ENCODE measurements at places on chromosomes 1 and 21.

DNA sequence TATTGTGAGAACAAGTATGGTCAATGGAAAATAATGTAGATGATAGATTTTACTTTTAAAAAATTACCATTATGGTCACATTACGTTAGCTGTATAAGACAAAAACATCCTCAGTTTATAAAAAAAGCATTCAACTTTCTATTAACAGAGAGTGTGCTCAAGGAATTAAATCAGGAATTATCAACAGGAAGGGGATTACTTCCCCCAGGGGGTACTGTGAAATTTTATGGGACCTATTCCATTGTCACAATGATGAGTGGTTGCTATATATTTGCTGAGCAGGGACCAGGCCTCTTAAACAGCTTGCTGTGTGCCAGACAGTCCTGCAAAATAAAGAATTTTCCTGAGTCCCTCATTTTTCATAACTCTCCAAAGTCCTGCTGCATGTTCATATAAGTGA, 21.2 kb downstream of the JAM2 start:
- DNase-seq, result no peak

DNA sequence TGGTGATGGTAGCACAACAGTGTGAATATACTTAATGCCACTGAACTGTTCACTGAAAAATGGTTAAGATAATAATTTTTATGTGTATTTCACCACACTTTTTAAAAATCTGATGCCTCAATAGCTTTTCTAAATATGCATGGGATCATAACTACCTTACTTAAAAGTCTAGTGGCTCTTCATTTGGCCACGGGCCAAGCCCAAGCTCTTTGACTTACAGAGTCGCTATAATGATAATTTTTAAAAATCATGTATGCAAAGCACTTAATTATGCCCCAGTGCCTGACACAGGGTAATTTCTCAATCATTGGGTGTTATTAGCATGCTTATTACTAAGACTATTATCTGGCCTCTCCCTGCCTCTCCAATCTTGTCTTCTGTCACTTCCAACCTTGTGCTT, 7.6 kb upstream of the CNN3 start:
- no peak for DNase-seq

- no peak for DNase-seq
Observed at GRCh38 chr1:182317611-182318161, 73.9 kb downstream of the GLUL start.

DNA sequence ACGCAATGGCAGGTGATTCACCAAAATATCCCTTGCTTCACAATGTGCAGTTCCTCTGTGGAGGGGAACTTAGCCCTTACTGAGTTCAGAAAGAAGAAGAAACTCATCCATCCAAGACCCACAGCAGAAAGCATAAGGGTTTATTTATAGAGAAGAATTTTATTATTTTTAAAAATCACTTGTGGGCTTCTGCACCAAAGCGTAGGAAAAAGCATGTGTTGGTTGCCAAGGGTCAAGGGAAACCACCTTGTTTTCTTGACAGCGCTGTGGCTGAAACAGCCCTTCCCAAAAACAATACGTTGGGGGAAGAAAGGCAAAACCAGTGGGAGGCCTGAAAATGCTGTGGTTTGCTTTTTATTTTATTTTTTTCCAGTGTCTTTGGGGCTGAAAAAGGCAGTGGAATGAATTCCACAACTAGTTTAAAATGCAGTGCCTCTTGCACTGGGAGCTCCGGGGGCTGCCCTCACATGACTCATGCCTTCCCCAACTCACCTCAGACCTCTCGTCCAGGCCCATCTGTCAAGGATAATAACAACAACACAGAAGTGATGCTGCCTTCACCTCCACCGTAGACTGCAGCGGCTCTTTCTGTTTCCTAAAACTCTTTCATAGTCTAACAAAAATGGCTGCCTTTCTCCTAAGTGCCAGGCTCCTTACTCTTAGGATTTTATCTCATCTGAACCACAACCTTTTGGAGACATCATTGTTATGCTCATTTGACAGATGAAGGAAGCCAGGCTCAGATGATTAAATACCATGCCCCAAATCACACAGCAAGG, 224.2 kb upstream of the JUN start:
- no peak for DNase-seq

DNA sequence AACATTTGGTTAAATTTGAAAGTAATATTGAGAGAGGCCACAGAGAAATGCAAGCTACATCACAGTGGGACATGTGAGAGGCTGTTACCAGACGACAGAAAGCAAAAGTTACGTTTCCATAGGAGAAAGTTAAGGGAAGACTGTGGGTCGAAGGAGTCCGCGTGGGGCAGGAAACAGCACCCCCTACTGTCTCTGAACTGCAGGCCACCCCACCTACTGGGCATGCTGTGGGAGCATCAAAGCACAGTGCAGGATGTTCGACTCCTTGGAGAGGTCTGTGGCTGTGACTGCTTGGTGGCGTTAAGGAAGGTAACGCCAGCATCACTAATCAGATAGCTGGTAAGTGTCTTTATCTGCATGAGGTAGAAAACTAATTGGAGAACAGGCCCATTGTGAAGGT, 123.9 kb downstream of the PTBP2 start:
- no peak for DNase-seq

DNA sequence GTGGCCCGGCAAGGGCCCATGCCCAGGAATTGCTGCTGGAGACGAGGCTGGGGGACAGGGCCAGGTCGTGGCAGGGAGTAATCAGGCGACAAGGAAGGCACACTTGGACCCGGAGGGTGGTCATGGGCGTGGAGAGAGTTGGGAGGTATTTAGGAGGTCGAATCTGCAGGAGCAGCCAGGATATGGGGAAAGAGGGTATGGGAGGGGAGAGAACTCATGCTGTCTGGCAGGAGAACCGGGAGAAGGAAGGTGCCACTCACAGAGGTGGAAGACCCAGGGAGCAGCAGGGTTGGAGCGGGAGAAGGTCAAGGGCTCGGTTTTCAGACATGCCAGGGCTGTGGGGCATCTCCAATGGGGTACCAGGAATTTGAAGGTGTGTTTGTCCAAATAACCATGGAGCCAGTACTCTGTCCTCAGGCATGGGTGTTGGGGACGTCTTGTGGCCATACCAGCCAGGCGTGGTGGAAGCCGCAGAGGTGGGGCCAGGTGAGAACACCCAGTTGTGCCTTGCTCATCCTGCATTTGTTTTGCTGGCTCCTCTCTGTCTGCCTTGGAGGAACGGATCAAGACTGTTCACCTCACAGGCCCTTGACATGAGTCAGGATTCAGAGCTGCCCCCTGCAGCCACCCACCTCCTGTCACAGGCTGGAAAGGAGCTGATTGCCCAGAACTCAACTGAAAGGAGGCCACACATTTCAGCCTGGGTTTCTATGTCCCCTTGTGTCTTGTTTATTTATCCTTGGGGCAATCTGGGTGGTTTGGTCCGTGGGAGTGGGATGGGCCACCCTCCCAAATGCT, 111.6 kb downstream of the SPSB1 start:
- DNase-seq, result no peak

- DNase-seq, result no peak
Observed at GRCh38 chr1:235533476-235534168, 29.4 kb upstream of the B3GALNT2 start.

GRCh38 chr1:215282557-215282956, 200.0 kb downstream of the KCNK2 start:
- DNase-seq, result no peak

GRCh38 chr1:209434066-209434465, 149.4 kb upstream of the CAMK1G start:
- DNase-seq, result no peak

GRCh38 chr1:47701741-47702515, 264.1 kb downstream of the FOXD2 start:
- no peak for DNase-seq

- no peak for DNase-seq
Observed at GRCh38 chr1:229562686-229563085, 4.2 kb upstream of the ABCB10 start.

- no peak for DNase-seq
Observed at GRCh38 chr1:204971517-204972336, 71.3 kb upstream of the CNTN2 start.
